ENCODE measurements at places on chromosomes 12 and 14. TPM values are rescaled to one million over a fixed set of nuclear protein-coding genes. Genes with fewer than 3 reads are reported as not detected.
A peak's percentile ranks its signal among the peaks of the same experiment; 100 is the strongest.

Gene KERA
- total RNA-seq, result not detected

Gene TSPAN11
- 2.7 TPM for total RNA-seq

Gene JDP2
- total RNA-seq, result 94.5 TPM

Gene VDR
- 5.5 TPM for total RNA-seq

Gene OR4E2
- total RNA-seq, result not detected

Gene ENDOU
- total RNA-seq, result not detected

Gene TAS2R20
- 5.8 TPM for total RNA-seq

Gene FAIM2
- total RNA-seq, result 2.0 TPM

Gene RBM19
- 34.7 TPM for total RNA-seq

Gene CARMIL3
- total RNA-seq, result 3.2 TPM

Gene EXOC3L4
- total RNA-seq, result 30.0 TPM

Gene TSPAN19
- total RNA-seq, result not detected

Gene KRT5
- total RNA-seq, result not detected

Gene BLOC1S1
- total RNA-seq, result 113 TPM

Gene SOX5
- total RNA-seq, result 7.4 TPM

GRCh38 chr12:62371661-62372060, 95.0 kb upstream of the MON2 start:
- no peak for DNase-seq

GRCh38 chr14:72644038-72644437, 249.9 kb downstream of the DPF3 start:
- no peak for DNase-seq

DNA sequence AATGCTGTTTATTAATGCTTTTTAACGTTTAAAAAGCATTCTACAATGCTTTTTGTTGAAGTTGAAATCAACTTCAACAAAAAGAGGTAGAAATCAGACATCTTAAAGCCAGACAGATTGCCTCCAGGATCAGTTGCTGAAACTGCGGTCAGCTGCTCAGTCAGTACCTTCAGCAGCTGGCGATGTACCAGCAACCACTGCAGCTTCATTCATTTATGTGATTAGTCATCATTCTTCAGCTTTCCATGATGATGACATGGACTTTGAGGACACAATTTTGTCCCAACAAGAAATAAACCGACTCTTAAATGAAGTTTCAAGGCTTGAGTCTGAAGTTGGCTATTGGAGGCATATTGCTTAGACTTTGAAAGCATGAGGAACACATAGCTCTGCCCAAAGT, 31.5 kb upstream of the NUAK1 start:
- no peak for DNase-seq

- DNase-seq, result peak; percentile 41
Observed at GRCh38 chr12:49049566-49050224, 10.9 kb downstream of the KMT2D start.

DNA sequence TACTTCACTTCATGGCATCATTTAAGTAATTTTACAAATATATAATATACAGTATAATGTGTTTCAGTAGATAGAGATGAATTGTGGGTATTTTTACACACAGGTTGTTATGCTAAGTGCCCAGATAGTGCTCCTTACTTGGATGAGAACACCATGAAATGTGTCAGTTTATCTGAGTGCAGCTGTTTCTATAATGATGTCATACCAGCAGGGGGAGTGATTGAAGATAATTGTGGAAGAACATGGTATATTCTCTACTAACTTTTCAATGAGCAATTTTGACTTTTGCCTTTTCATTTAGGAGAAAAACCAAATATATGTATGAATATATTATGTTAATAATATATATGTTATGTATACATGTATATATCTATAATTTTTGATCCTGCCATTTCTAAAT, 221.6 kb downstream of the LRRK2 start:
- DNase-seq, result no peak

- no peak for DNase-seq
Observed at GRCh38 chr14:56049536-56049935, 68.7 kb upstream of the PELI2 start.

- DNase-seq, result peak; percentile 87
Observed at GRCh38 chr14:75230140-75230792, 48.4 kb upstream of the FOS start.

- no peak for DNase-seq
Observed at GRCh38 chr12:94689646-94690036, 39.3 kb upstream of the TMCC3 start.

- DNase-seq, result no peak
Observed at GRCh38 chr12:127767656-127768055, 499.3 kb upstream of the TMEM132C start.

DNA sequence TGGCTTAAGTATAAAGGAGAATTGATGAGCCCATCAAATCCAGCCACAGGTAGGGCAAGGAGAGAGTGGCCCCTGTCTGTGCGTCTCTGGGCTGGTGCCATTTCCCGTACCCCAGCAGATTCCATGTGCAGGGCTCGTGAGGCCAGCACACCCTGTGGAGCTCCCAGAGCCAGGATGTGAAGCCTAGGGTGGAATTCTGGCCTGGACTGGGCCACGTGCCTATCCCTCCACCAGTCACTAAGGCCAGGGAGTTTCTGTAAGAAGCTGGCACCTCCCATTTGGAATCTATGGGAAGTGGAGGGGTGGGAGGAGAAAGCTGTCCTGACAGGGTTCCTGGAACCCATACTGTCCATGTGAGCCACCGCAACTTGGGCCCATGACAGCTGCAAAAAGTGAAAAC, 148.5 kb downstream of the FOXN3 start:
- no peak for DNase-seq

DNA sequence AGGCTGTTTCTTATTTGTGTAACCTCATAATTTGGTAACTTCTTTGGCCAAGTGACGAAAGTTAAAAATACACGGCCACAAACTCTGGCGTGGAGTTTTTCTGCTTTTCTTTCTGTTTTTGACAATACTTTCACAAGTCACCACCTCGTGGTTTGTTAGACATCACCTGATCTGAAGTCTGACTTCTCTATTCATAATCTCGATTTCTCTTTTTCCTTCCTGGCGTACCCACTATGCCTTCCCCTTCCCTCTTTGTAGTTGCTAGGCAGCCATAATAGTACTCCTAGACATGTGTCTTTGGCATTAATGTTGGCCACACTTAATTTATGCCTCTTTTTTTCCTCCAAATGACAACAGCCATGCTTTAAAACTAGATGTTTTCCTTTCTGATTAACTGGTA, 97.6 kb downstream of the POLR3B start:
- DNase-seq, result no peak

- no peak for DNase-seq
Observed at GRCh38 chr12:1093166-1093751, 102.2 kb downstream of the ERC1 start.

DNA sequence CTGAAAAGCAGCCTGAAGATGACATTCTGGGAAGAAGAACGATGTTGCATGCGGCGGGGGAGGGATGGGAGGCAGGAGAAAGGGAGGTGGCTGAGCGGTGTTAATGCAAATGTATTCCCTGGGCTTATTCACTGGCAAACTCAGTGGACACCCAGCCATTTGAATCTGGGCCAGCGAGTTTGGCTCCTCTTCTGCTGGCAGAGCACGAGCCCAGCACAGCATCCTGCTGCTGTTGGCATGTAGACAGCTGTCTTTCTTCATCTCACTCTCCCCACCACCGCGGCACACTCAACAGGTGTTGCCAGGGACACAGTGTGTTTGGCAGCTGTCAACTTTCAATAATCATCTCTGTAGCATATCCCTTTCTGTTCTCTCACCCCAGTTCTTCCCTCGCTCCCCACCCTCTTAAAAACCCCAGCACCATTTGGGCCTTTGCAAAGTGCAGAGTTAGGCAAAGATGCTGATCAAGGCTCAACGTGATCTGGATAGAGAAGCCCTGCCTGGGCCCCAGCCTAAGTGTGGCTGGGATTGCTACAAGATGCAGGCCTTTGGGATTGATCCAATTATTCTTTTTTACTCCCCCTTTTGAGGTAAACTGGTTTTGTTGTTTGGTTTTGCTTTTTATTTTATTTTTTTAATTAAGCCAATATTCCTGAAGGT, 131.9 kb downstream of the EXOC5 start:
- DNase-seq, result no peak

- DNase-seq, result no peak
Observed at GRCh38 chr12:102912258-102912657, 4.8 kb downstream of the PAH start.

- no peak for DNase-seq
Observed at GRCh38 chr12:91441993-91442952, 259.7 kb upstream of the DCN start.

GRCh38 chr12:95303476-95303875, 85.9 kb downstream of the VEZT start:
- no peak for DNase-seq

GRCh38 chr14:67892466-67893100, 73.0 kb downstream of the RAD51B start:
- no peak for DNase-seq

- DNase-seq, result no peak
Observed at GRCh38 chr12:109798691-109799090, 34.5 kb downstream of the TRPV4 start.

DNA sequence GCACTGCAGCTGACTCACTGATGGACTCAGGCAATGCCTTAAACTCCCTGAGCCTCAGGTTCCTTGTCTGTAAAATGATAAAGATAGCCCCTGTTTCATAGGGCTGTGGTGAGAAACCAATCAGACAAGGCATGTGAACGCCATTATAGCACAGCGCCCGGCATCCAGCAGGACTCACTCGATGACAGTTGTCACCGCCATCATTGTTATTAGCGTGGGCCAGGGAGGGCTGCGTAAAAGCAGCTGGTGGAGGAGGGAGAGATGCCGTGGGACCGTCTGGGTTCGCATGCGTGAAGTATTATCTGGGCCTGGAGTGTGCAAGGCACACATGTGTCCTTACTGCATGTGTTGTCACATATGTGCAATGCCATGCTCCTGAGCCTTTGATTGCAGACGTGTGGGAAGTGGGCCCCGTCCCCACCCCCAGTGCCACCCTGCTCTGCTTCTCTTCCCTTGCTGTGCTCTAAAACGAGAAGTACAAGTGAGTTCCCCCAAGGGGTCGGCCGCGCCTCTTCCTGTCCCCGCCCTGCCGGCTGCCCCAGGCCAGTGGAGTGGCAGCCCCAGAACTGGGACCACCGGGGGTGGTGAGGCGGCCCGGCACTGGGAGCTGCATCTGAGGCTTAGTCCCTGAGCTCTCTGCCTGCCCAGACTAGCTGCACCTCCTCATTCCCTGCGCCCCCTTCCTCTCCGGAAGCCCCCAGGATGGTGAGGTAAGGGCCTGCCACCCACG, at the start of gene PTPN6:
Gene PTPN6, plus strand, starts transcription at position 546 of the 730 bp plus-strand sequence. Its CDS starts 157 bp downstream, at position 703.
- peak; percentile 99 for DNase-seq

- no peak for DNase-seq
Observed at GRCh38 chr12:122406701-122407164, 15.7 kb downstream of the CLIP1 start.

DNA sequence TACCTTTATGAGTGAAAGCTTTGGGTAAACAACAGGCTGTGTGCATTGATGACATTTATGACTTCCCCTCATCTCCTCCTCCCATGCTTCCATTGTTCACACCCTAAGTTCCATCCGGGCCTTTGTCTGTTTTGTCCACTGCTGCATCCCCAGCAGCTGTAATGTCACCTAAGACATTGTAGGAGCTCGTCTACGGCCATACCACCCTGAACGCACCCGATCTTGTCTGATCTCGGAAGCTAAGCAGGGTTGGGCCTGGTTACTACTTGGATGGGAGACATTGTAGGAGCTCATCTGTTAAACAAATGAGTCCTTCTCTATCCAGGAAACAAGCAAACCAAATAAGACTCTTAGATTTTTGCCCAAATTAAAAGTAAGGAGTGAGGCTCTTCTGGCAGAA, 40.4 kb upstream of the SYCP3 start:
- DNase-seq, result no peak

- no peak for DNase-seq
Observed at GRCh38 chr12:52774629-52775250, 2.4 kb downstream of the KRT76 start.

DNA sequence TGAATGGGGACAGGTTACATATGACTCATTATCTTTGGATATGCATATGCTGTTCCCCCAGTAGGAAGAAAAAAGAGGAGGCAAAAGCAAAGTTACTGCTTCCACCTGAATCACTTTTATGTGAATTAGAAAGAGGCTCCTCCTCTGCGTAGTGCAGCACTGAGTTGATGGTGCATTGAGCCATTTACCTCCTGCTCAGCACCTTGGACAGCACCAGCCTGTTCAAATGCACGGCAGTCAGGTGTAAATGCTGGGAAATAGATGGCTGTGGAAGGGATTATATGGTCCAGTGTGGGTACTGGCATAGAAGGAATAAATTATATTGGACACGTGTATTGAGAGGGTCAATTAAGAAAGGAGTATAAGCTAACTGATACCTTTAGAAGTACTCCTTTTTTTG, 541.9 kb upstream of the SEL1L start:
- no peak for DNase-seq

- no peak for DNase-seq
Observed at GRCh38 chr12:106173442-106173841, 34.7 kb upstream of the NUAK1 start.

- DNase-seq, result no peak
Observed at GRCh38 chr12:62533755-62534107, 67.1 kb downstream of the MON2 start.

- DNase-seq, result peak; percentile 37
Observed at GRCh38 chr14:84090837-84091236, 1439.1 kb upstream of the FLRT2 start.

DNA sequence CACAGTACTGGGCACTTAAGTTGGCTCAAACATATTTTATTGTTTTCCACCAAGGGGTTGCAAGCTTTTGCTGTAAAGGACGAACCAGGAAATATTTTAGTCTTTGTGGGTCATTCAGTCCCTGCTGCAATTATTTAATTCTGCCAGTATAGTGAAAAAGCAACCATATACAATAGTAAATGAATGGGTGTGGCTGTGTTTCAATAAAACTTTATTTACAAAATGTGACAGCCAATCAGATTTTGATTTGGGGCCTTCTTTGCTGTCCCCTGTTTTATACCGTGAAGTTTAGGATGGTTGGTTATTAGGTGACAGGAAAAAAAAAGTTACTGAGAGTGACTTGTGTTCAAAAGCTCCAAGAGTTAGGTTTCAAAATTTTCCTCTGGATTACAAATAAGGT, 956.4 kb downstream of the AACS start:
- no peak for DNase-seq

GRCh38 chr12:12891080-12891880, at the start of gene GPRC5A:
Gene GPRC5A (plus strand): TSS chr12:12891562. CDS start chr12:12908250, 16,688 bp downstream.
- DNase-seq, result peak; percentile 79

DNA sequence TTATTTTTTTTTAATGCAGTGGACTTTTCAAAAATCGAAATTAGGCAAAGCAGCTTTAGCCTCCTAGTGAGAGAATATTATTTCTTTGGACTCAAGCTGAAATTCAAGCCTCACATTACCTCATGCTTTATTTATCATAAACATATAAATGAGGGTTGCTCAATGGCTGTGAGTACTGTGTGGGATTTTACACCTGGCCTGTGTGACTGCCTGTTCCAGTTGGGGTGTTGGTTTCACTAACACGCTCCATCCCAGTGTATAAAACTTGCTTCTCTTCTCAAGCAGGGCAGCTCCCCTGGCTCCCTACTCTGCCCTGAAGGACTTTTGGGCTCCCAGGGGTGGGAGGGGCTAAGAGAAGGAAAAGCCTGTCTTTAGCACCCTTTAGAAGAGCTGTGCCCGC, 15.0 kb downstream of the ANKLE2 start:
- no peak for DNase-seq

- DNase-seq, result no peak
Observed at GRCh38 chr12:49892084-49892731, 11.5 kb downstream of the FAIM2 start.

Data from spleen (tissue), 13 donors.